Adrenal gland (tissue), 19 donors: ENCODE measurements at places on chromosomes 7 and 10. TPM values are rescaled to one million over a fixed set of nuclear protein-coding genes. Genes with fewer than 3 reads are reported as not detected.
A peak's percentile ranks its signal among the peaks of the same experiment; 100 is the strongest.

GRCh38 chr7:35993113-35993512 is 159.9 kb upstream of the EEPD1 start:
- no peak overlapping the region for H3K4me3 ChIP-seq
- no peak overlapping the region for H3K27ac ChIP-seq
- no peaks in the 10 kb centered on the region for H3K27me3 ChIP-seq
- no peaks in the 10 kb centered on the region for H3K4me1 ChIP-seq
- H3K36me3 ChIP-seq = no peaks in the 10 kb centered on the region

GRCh38 chr7:174716-175115 is 17.7 kb upstream of the FAM20C start:
- H3K27me3 ChIP-seq = no peaks in the 10 kb centered on the region
- H3K4me1 ChIP-seq = peaks cover 12% of the 10 kb centered on the region
- no peak overlapping the region for H3K4me3 ChIP-seq
- H3K27ac ChIP-seq = peak overlapping the region; percentile 70

DNA sequence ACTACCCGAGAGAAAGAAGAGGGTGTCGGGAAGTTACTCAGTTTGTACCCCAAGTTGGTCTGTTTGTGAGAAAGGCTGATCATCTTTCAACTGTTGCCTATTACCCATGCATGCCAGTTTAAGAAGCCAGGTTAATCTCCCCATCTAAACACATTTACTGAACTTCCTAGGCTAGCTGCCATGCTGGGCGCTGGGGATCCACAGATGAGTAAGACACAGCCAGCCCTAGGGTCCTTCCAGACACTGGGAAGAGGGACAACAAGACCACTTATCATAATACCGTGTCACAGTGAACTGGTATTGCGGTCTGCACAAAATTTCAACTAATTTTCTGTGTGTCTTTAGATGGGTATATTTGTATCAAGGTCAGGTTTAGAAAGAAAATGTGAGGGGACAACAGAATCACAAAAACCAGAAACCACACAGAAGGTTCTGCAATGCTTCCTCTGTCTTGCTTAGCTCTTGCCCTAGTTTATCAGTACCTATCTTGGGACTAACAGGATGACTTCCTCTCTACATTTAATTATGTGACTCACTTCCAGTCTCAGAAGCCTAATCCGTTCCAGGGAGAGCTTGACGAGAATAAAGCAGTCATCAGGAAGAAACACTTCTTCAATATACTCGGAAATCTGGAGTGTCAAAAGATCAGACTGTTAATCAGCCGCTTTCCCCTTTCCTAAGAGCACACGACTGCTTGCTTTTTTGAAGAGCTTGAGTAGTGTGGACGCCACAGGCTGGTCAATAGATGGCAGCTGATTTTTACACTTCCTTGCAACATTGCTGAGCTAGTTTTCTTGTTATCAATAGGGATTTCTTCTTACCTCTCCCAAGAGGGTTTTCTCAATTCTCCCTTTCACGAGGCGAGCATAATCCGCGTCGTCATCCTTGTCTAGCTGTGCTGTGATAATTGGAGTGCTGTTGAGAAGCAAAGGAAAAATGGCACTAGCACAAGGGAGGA is 45.7 kb downstream of the POLR3A start:
- H3K27ac ChIP-seq = no peak overlapping the region
- DNase-seq = no peak
- H3K27me3 ChIP-seq = no peaks in the 10 kb centered on the region
- peaks cover 95% of the 10 kb centered on the region for H3K36me3 ChIP-seq

OR2A1 gene
- 0.14 TPM for total RNA-seq

SLC13A1 gene
- not detected for total RNA-seq

AKR1C3 gene
- total RNA-seq = 61.7 TPM

OR13A1 gene
- total RNA-seq = not detected
